ENCODE measurements at places on chromosomes 12 and 14. TPM values are rescaled to one million over a fixed set of nuclear protein-coding genes. Genes with fewer than 3 reads are reported as not detected.

The FSCB gene
- not detected for total RNA-seq

The ACOT6 gene
- total RNA-seq = not detected

DNA sequence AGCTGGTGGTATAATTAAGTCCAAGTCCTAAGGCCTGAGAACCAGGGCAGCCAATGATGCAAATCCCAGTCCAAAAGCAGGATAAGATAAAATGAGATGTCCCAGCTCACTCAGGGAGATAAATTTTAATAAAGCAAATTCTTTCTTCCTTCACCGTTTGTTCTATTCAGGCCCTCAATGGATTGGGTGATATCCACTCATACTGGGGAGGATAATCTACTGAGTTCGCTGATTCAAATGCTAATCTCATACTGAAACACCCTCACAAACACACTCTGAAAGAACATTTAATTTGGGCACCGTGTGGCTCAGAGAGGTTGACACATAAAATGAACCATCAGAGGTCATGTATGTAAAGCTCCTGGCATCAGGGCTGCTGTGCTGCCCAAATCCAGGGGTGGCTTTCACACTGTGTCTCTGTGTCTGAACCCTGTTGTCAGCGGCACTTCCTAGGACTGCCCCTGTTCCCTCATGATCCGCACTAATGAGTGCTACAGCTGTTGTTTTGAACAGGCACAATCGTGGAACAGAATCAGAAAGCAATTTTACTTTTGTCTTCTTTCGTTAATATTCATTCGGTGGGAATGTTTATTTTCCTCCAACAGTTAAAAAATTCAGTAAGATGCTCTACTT is 428.5 kb upstream of the FBXO33 start:
- DNase-seq = no peak

GRCh38 chr14:47148686-47149085 is 497.1 kb upstream of the RPL10L start:
- no peak for DNase-seq

GRCh38 chr12:128914908-128915563 is 61.8 kb downstream of the GLT1D1 start:
- no peak for DNase-seq

The SERPINA1 gene
- 5.5 TPM for total RNA-seq

DNA sequence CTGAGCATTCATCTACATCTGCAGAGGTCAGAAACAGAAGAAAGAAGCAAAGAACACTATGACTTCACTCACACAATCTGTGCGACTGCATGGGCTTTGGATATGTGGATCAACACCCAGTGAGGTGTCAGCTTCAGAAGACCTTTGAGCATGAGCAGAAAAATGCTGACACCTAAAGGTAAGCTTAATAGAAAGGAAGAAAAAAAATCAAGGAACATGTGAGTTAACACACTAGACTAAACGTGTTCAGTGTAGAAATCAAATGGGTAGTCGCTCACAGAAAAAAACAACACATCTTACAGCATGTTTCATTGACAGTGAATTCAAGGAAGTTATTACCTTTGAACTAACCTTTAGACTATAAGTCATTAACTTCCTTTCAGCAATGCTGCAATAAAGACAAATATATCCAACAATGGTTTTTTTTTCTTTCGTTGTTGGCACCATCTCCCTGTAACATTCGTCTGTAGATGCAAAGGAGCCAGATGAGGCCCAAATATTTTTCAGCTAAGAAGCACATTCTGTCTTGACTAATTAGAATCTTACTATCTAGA is 30.9 kb downstream of the RTRAF start:
- DNase-seq = no peak

DNA sequence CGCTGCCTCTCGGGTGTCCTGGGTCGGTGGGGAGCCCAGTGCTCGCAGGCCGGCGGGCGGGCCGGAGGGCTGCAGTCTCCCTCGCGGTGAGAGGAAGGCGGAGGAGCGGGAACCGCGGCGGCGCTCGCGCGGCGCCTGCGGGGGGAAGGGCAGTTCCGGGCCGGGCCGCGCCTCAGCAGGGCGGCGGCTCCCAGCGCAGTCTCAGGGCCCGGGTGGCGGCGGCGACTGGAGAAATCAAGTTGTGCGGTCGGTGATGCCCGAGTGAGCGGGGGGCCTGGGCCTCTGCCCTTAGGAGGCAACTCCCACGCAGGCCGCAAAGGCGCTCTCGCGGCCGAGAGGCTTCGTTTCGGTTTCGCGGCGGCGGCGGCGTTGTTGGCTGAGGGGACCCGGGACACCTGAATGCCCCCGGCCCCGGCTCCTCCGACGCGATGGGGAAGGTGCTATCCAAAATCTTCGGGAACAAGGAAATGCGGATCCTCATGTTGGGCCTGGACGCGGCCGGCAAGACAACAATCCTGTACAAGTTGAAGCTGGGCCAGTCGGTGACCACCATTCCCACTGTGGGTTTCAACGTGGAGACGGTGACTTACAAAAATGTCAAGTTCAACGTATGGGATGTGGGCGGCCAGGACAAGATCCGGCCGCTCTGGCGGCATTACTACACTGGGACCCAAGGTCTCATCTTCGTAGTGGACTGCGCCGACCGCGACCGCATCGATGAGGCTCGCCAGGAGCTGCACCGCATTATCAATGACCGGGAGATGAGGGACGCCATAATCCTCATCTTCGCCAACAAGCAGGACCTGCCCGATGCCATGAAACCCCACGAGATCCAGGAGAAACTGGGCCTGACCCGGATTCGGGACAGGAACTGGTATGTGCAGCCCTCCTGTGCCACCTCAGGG is 679 bp downstream of the ARF6 start:
- peak; percentile 67 for DNase-seq

DNA sequence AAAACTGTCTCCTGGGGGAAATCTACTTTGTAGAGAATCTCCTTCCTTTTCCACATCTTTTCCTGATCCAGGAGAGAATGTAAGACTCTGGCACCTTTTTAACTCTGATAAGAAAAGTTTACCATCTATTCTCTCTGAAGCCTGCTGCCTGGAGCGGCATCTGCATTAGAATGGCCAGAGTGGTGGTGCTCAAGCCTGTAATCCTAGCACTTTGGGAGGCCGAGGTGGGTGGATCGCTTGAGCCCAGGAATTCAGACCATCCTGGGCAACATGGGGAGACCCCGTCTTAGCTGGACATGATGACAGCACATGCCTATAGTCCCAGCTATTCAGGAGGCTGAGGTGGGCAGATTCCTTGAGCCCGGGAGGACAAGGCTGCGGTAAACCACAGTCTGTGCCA is 1.4 kb upstream of the CHFR start:
- DNase-seq = no peak

- DNase-seq = no peak
Observed at GRCh38 chr12:9619411-9620179, 11.9 kb upstream of the KLRB1 start.

The EID3 gene
- 0.99 TPM for total RNA-seq

The PELI2 gene
- 2.2 TPM for total RNA-seq

GRCh38 chr12:53770281-53770680 is 18.5 kb upstream of the CISTR start:
- DNase-seq = no peak

The TRPV4 gene
- total RNA-seq = 0.11 TPM

GRCh38 chr14:98877065-98877464 is 394.9 kb downstream of the BCL11B start:
- DNase-seq = no peak

- DNase-seq = no peak
Observed at GRCh38 chr14:21019366-21019765, 5.5 kb downstream of the NDRG2 start.

- no peak for DNase-seq
Observed at GRCh38 chr14:82009076-82009475, 475.4 kb upstream of the SEL1L start.

The GPD1 gene
- total RNA-seq = 92.0 TPM

The TMEM106C gene
- total RNA-seq = 7.7 TPM

Measured in psoas muscle (tissue), 8 donors.